GM23338 (cell line): ENCODE measurements at places on chromosomes 6 and 20. TPM values are rescaled to one million over a fixed set of nuclear protein-coding genes. Genes with fewer than 3 reads are reported as not detected.
A peak's percentile ranks its signal among the peaks of the same experiment; 100 is the strongest.

DNA sequence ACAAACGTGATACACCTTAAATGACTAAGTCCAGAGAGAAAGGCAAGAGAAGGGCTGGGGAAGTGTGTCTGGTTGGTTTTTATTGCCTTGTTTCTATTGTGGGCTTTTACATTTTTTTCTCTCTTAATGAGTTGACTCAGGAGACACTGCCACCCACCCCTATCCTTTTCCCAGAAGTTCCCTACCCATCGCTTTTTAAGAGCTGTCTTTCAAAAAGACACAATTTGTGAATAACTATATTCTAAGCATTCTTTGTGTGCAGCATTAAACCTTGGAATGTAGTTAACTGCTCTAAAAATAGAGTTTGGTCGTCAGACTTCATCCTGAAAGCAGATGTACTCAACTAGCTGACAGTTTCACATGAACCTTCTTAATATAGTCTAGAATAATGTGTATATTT is 174.9 kb downstream of the ISM1 start:
- DNase-seq: no peak

GRCh38 chr6:9810286-9810685 is 604.6 kb downstream of the TFAP2A start:
- peak; percentile 15 for DNase-seq

- no peak for DNase-seq
These were observed 556.0 kb upstream of the JAG1 start for GRCh38 chr20:11229772-11230171.

GRCh38 chr6:16146028-16146427 is 17.1 kb downstream of the MYLIP start:
- no peak for DNase-seq

DNA sequence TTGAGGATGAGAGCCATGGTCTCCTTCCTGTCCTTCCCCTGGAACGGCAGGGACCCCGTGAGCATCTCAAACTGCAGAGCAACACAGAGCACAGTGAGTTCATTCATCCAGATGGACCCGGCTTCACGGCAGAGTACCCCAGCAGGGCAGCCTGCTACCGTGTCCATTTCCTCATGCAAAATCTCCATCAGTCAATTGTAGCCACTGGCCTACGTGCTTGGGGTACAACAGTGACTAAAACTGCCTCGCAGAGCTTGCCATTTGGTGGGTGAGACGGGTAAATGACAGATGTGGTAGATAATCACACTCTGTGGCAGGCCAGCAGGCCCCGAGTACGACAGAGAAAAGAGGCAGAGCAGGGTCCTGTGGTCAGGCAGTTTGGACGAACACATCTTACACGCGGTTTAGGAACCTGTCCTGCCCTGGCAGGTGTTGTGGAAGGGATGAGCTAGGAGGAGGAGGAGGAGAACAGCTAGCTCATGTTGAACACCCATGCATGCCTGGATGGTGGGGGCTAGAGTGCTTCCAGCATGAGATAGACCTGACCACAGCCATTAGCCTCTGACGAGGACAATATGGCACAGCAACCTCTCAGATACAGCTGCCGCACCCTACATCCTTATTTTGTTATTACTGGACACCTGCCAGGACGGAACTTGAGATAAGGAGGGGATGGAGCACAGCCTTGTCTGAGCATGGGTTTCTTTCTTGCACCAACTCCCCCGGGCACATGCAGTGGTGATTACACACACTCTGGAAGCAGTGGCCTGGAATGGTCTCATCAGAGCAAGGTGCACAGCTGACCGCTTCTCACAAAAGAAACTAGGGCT is 95.6 kb downstream of the RAMACL start:
- no peak for DNase-seq

GRCh38 chr6:115396112-115396906 is 664.4 kb downstream of the FRK start:
- DNase-seq: no peak

- DNase-seq: peak; percentile 94
These were observed 57.8 kb downstream of the SLC2A10 start for GRCh38 chr20:46767127-46767761.

DNA sequence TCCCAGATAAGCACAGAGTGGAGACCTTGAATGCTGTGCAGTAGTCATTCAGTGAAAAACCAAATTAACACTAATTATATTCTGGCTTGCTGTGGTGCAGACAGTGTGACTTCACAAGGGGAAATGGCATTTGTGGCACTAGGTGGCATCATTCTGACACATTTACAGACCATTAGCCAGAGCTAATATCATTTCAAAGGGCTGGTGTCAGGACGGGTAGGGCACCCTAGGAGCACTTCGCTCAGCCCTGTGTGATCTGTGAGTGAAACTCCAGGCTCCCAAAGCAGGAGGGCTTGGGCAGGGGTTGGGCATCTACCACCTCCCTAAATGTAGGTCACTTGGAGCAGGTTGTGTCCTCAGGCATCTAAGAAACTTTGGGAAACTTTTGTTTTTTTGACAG is 555.8 kb downstream of the PKHD1 start:
- DNase-seq: no peak

GRCh38 chr20:47818996-47819609 is 33.8 kb upstream of the SULF2 start:
- peak; percentile 12 for DNase-seq

- peak; percentile 58 for DNase-seq
These were observed 638 bp downstream of the MDN1 start for GRCh38 chr6:89818977-89819335.

DNA sequence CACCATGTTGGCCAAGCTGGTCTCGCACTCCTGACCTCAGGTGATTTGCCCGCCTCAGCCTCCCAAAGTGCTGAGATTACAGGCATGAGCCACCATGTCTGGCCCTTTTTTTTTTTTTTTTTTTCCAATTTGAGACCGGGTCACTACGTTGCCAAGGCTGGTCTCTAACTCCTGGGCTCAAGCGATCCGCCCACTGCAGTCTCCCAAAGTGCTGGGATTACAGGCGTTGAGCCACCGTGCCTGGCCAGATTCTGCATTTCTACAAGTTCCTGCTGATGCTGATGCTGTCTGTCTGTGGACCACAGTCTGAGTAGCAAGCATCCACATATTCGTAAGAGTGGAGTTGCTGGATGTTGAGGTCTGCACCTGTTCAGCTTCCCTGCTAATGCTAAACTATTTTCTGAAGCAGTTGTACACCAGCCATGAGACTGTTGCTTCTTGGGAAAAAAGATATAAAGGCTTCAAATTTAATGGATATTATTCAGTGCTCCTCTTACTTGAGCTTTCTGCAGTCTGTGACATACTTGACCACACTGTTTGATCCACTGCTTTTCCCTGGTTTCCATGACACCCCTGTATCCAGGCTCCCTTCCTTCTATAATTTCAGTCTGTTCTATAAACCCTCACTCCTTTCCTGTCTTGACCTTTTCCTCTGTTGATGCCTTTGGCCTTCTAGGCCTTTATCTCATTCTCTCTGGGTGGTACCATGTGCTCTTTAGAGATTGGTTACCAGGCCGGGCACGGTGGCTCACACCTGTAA is 10.1 kb upstream of the ZBTB12 start:
- DNase-seq: no peak

DNA sequence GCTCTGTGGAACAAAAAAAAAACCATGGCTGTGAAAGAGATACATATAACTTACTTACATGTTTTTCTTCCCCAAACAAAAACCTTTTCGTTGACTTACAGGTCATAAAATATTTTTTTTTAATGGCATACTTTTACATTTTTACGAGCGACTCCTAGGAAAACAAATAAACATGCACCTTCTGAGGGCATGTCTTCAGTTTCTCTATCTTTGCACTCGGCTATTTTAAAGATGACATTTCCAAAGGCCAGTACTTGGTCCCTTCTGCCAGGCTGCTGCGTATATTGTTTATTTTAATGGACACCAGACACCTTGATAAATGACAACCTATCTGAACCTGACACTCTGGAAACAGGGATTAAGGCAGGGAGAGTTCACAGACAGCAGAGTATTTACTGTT is 49.4 kb downstream of the PIGU start:
- no peak for DNase-seq

GRCh38 chr20:4439461-4439860 is 282.2 kb upstream of the PRND start:
- no peak for DNase-seq

DNA sequence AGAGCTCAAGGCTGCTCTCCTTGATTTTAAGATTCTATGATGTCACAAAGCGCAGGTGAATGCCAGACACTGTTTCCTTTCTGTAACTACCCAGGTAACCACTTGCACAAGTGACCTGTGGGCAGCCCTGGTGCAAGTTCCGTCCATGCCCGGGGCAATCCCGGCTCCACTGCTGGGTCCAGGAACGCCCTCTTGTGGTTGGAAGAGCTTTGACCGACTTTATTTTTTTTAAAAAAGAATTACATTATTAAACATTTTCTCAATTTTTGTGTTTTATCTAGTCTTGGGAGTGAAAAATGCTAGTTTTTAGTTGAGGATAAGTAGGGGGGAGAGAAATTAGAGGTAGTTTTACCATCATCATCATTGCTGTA is 695.2 kb downstream of the QKI start:
- peak; percentile 69 for DNase-seq

DNA sequence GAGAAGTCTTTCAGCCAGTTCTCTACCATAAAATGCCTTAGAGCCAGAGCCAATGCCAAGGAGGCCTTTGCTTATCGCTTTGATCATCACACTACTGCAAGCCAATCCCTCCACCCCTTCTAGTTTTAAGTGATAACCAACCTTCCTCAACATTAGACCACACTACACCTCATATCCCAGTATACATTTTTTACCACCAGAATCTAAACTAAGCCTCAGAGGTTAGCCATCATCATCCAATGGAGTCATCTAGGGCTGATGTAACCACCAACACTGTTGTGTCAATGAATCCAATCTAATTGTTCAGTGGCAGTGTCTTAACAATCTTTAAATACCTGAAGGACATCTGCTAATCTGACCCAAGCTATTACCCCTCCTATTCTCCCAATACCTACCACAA is 6.4 kb downstream of the ZUP1 start:
- DNase-seq: no peak

GRCh38 chr6:168071620-168072019 is 7.4 kb downstream of the FRMD1 start:
- DNase-seq: peak; percentile 74

- DNase-seq: no peak
These were observed 428.8 kb upstream of the ARID1B start for GRCh38 chr6:156348424-156348823.

GRCh38 chr6:40900791-40901190 is 138.2 kb downstream of the UNC5CL start:
- no peak for DNase-seq

DNA sequence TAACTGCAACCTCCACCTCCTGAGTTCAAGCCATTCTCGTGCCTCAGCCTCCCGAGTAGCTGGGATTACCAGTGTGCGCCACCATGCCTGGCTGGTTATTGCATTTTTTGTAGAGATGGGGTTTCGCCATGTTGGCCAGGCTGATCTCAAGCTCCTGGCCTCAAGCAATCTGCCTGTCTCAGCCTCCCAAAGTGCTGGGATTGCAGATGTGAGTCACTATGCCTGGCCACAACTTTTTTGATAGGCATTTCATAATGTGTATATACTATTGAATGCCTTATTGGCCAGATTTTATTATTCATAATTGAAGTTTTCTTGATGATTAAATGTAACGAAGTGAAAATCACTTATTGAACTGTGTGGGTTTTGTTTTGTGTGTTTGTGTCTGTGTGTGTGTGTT is 27.9 kb downstream of the FIG4 start:
- DNase-seq: no peak

DNA sequence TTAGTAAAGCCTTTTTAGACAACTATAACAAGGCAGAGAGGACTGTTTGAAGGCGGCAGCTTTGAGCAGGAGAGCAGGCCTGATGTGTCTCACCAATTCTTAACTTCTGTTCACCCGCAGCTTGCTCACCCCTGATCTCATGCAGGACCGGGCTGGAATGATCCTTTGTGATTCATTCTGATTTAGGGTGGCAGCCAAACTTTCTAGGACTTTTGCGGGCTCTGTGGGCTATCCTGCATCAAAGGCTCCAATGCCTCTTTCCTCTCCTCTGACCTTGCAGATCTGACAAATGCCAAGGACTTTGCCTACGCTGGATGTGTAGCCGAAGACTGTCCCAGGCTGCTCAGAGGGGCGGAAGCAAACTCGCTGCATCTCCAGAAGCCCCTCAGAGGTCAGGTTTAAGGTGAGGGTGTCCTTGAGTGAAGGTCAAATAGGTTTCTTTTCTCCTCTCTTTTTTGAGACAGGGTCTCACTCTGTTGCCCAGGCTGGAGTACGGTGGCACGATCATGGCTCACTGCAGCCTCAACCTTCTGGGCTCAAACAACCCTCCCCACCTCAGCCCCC is 72.3 kb downstream of the VEGFA start:
- DNase-seq: no peak

DNA sequence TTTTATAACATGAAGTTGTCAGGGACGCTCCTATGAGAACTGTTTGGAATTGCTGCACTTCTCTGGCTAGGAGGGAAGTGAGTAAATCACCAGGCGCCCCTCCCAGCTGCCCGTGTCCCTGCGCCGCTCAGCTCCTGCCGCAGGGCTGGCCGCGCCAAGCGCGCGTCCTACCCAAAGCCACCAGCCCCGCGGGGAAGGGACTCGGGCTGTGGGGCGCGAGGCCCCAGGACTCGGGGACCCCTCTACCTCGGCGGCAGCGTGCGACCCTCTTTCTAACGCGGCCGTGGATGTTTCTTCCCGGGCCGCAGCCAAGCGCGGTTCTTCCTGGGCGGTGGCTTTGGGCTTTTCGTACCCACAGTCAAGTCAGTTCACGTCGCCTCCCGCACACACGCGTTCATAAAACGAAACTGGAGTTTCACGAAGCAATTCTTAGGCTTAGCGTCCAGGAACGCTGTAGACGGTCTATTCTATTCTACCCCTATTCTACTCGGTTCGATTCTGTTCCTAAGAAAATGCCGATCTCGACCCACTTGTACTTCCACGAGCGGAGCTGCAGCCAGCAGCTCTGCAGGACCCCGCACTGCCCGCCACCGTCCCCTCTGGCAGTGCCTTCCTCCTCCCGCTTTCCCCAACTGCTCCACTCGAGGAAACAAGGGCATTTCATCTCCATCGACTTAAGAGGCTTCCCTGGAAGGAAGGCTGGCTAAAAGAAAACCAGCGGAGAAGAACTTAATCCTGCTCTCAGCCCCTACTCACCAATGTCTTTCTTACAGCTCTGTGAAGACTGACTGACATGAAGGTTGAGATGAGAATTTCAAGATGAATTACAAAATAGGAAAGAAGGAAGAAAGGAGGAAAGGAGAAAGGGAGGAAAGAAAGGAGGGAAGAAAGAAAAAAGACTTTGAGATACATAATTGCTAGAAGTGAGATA is 15.4 kb downstream of the FOXC1 start:
- peak; percentile 61 for DNase-seq

- DNase-seq: peak; percentile 11
These were observed 636.1 kb downstream of the KIF16B start for GRCh38 chr20:15937179-15937578.

- DNase-seq: peak; percentile 21
These were observed 16.8 kb upstream of the SIRPB1 start for GRCh38 chr20:1636621-1637020.

The CALHM6 gene
- total RNA-seq: 0.27 and 1.6 TPM in 2 replicates

The RIN2 gene
- 0.43 and 1.4 TPM in 2 replicates for total RNA-seq

The SH3BGRL2 gene
- 23.8 and 24.5 TPM in 2 replicates for total RNA-seq

The RNF217 gene
- 4.0 and 6.2 TPM in 2 replicates for total RNA-seq

The SRXN1 gene
- total RNA-seq: 18.6 and 26.6 TPM in 2 replicates

The CRISP3 gene
- not detected in 2 replicates for total RNA-seq

The FAM83B gene
- total RNA-seq: 6.4 and 7.7 TPM in 2 replicates
